ENCODE measurements at places on chromosomes 1 and 21.

GRCh38 chr1:195866091-195866780 is 742.0 kb downstream of the KCNT2 start:
- no peak for DNase-seq

DNA sequence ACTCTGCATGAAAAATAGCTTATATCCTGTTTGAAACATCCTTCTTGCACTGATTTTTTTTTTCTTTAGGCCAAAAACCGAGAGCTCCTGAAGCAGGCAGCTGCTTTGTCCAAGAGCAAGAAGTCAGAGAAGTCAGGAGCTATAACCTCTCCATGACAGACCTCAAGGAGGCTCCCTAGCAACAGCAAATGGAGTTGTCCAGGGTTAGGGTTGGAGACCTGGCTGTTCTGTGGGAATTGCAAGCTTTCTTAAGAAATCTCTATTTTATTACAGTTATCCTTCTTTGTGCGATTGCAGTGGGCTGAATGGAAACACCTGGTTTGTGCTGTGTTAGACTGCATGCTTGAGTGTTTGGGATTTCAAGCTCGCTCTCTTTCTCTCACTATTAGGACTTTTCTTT is 12.6 kb upstream of the STX12 start:
- no peak for DNase-seq

GRCh38 chr21:41764558-41765419 is 2.1 kb downstream of the RIPK4 start:
- no peak for DNase-seq

GRCh38 chr1:63674238-63674864 is 81.1 kb downstream of the PGM1 start:
- DNase-seq = no peak

DNA sequence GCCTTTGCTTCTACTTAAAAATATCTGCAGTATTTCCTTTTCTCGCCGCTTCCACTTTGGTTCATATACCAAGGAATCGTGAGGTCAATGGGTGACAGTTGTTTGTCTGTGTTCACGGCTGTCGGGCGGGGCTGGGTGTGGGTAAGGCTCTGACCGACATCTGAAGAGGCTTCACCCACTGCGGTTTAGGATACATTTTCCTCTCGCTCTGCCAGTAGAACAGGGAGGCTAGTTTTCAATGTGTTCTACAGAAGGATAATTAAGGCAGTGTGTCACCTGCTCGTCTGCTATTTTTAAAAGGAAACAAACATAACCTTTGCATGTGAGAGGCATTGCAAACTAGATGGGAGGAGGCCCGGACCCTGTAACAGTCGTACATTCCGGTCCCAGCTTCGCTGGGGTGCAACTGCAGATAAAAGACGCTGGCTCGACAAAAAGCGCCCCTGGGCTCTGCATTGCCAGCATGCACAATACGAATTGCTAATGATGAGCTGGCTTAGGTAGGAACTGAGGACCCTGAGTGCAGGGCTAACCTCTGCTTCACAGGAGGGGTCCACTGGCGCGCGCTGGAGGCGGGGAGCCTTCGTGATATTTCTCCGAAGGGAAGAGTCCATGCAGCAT is 8.5 kb upstream of the ERG start:
- no peak for DNase-seq

DNA sequence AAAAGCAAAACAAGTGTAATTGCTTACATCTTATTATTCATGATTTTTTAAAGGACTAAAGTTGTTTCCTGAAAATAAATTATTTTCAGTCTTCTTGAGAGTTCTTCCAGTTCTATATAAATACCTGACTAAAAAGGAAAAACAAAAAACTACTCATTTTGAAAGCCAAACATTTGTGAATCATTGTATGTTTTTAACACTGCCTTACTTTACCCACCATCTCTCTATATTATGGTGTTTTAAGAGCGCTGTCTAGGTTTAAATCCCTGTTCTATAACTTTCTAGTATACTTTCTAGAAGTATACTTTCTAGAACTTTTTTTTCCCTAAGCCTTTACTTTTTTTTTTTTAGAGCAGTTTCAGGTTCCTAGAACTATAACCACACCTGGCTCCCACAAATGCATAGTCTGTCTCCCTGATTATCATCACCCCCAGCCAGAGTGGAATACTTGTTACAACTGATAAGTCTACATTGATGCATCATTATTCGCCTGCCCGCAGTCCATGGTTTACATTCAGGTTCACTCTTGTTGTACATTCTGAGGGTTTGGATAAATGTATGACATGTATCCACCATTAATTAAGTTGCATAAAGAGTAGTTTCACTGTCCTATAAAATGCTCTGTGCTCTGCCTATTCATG is 9.8 kb downstream of the RSBN1 start:
- no peak for DNase-seq

DNA sequence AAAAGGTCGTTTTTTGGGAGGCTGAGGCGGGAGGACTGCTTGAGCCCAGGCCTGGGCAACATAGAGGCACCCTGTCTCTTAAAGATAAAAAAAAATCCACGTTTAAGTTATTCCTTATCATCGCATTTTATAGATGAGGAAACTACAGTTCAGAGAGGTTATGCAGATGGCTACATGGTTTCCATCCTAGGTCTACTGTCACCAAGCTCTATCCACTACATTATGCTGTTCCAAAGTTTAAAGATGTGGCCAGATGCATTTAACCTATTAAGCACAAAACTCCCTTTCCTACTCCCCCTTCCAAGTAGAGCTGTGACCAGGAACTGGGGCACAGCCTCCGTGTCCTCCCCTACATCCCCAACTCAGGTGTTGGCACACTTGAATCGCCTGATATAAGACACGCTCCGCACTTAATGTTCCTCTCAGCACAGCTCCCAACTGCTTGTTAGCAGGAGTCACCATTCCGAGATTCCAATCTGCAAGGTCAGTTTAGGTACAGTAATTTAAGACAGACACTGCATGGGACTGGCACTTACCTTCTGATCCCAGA is 1.3 kb downstream of the TAF5L start:
- no peak for DNase-seq

GRCh38 chr1:15100121-15100879 is 53.2 kb upstream of the TMEM51 start:
- peak; percentile 36 for DNase-seq

GRCh38 chr1:25675729-25676476 is 59.3 kb downstream of the MAN1C1 start:
- peak; percentile 88 for DNase-seq

DNA sequence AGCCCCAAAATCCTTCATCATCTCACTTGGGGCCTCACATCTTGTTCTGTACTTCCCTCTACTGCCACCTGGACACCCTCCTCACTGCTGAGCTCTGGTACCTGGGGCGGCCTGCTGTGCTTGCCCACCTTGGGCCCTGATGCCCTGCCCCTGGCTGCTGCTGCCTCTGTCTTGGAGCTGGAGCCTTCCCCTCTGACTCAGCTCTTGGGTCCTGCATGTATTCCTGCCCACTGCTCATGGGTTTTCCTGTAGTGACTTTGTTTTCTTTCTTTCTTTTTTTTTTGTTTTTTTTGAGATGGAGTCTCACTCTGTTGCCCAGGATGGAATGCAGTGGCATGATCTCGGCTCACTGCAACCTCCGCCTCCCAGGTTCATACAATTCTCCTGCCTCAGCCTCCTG is 37.5 kb downstream of the TRAPPC10 start:
- DNase-seq = no peak

DNA sequence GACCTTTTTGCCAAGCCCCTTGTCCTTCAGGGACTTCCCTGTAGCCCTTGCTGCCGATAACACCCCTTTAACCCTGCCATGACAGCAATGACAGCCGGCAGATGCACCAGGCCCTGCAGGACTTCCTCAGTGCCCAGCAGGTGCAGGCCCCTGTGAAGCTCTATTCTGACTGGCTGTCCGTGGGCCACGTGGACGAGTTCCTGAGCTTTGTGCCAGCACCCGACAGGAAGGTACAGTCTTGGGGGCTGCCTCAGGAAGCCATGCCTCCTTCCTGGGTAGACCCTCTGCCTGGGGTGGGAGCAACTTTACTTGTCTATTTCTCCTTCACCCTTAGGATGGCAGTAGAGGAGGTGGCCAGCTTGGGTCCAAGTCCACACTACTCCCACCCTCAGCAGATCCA is 16.1 kb upstream of the PADI6 start:
- DNase-seq = peak; percentile 40

DNA sequence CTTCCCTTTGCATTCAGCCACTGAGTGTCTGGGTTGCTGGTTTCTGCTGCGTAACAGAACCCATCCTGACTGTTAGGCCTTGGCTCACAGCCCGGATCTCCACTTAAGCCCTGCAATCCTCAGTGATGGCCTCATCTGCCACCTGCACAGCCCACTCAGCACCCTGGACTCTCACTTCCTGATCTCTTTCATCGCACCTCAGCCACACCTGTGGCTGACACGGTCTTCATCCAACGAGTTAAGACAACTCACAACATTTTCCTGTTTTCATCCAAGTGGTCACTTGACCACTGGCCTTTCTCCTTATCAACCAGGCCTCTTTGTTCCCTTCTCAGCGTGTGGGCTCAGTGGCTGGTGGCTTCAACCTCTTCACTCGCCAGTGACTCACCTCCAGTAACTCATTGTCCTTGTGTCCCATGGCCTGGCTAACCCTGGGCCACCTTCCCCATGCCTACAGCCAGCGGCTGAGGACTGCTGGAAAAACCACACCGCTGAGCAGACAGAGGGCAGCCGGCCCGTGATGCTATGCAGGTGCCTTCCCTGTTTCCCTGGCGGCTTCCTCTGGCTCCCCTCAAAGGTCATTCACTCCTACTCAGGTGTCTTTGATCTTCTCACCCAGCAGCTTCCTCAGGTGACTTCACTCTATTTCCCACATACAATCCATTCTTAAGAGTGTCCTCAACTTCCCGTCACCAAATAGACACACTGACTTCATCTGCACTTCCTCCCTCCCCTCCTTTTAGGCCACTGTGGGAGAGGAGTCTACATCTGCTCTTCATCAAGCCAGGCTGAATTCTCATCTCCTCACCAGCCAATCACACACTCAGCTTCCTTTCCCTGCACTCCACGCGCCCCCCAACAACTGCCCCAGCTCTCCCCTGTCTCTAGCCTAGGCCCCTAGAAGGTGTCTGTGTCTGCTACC is 19.9 kb upstream of the EDN2 start:
- no peak for DNase-seq

GRCh38 chr1:229271448-229272159 is 693 bp downstream of the RAB4A start:
- no peak for DNase-seq

GRCh38 chr1:23865543-23865930 is 2.6 kb downstream of the FUCA1 start:
- DNase-seq = no peak

DNA sequence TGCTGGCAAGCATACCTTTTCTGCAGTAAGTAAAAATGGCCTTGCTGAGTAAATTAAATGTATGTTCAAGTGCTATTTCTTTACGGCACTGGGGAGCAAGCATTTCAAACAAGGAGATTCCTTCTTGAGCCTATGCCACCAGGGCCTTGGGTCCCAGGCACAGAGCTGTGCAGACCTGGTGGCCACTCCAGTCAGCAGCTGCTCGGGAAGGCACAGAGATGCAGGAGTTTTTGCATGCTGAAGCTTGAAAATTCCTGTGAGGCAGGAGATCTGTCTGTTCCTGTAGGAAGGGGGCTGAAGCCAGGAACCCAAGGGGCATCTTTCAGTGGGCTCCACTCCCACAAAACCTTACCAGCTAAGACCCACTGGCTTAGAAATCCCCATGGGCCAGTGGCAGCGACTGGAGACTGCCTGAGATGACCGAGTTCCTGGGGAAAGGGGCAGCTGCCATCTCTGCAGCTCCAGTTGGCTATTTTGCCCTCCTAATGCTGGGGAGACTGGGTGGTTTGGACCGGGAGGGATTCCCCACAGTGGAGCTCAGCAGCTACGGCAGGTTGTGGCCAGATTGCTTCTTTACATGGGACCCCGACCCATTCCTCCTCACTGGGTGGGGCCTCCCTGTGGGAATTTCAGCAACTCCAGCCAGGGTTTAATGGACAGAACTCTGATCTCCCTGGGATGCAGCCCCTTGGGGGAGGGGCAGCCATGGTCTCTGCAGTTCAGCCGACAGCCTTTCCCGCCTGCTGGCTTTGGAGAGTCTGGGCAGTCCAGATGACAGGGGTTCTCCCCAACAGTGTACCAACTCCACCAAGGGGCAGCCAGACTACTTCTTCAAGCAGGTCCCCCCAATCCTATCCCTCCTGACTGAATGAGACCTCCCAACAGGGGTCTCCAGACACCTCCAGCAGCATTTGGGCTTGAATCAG is 8.4 kb upstream of the PGBD2 start:
- DNase-seq = no peak

DNA sequence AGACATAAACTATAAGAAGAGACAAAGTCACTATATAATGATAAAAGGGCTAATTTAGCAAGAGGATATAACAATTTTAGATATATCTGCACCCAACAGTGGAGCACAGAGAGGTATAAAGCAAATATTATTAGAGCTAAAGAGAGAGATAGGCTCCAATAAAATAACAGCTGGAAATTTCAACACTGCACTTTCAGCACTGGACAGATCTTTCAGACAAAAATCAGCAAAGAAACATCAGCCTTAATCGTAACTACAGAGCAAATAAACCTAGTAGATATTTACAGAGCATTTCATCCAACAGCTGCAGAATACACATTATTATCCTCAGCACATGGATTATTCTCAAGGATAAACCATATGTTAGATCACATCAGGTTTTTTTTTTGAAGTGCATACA is 642.9 kb downstream of the AMY1C start:
- DNase-seq = no peak

DNA sequence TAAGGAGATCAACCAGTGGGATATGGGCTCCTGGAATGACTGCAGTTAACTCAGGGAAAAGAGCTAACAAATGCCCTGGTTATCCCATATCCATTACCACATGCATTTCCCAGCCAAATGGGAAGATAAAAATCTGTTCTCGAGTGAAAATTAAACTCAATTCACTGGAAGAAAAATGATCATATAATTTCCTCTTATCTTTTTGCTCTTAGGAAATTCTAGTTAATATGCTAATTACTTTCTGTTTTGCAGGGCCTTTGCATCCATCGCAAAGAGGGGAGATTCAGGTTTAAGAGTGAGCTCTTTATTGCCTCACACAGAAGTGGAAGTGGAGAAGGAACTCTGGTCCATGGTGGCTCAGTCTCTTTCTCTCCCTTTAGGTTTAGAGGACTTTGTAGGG is 3.9 kb upstream of the IL24 start:
- DNase-seq = no peak

DNA sequence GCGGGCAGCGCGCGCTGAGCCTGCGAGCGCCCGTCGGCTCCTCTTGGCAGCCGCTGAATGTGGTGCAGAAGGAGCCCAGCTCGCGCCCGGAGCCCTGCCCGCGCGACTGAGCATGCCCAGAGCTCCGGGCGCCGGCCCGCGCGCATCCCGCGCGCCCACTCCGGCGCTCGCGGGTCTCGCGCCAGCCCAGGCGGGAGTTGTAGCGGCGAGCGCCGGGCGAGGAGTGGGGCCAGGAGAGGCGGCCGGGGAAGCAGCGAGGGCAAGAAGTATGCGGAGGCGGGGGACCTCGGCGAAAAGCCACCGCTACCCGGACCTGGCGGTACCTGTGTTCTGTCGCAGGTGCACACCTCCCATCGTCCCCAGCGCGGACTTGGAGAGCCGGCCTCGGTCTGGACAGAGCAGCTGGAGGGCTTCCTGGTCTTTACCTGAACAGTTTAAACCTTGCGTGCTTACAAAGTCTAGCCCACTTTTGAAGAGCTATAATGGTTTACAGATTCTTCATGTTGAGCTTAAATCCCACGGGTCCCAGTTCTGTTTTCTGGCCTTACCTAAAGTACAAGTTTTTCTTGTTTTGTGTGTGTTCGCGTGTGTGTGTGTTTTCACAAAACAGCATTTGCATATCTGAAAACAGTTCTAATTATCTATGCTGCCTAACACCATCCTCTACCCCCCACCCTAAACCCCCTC is at the start of gene DDAH1:
DDAH1 (minus strand) TSS at position 61 of the 687 bp plus-strand sequence. CDS start 114 bp downstream, outside the sequence.
- DNase-seq = no peak
